ENCODE measurements at places on chromosomes 11 and 22.
A peak's percentile ranks its signal among the peaks of the same experiment; 100 is the strongest.

DNA sequence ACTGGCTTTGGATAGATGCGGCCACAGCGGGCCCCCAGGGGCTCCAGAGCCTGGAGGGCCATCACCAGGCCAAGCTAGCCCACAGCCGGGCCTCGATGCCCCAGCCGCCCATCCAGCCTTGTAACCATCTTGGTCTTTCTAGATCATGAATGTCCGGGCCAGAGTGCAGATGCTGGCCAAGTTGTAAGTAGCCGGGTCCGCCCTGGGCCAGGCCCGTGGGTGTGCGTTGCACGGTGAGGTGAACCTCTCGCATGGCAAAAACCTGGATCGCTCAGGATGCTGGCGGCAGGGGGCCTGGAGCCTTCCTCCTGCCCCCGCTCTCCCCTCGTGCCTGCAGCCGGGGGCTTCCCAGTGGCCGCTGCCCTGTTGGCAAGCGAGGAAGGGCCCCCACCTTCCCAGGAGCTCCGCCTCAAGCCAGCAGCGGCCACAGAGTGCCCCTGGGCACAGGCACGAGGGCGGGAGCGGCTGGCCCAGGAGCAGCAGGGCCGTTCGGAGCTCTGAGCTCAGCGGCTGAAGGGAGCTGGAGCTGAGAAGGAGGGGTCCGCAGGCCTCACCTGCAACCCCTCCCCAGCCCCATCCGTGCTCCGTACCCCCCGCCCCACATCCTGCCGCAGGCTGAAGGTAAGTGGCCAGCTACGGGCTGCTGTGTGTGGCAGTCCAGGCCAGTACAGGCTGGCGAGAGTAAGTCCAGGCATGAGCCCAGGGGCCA lies 10.9 kb upstream of the MRPL23 start:
- DNase-seq = no peak

GRCh38 chr11:68691402-68691784 lies 7.0 kb downstream of the GAL start:
- no peak for DNase-seq

- peak; percentile 39 for DNase-seq
These were observed 15.9 kb downstream of the CYP2D6 start for GRCh38 chr22:42114721-42115120.

DNA sequence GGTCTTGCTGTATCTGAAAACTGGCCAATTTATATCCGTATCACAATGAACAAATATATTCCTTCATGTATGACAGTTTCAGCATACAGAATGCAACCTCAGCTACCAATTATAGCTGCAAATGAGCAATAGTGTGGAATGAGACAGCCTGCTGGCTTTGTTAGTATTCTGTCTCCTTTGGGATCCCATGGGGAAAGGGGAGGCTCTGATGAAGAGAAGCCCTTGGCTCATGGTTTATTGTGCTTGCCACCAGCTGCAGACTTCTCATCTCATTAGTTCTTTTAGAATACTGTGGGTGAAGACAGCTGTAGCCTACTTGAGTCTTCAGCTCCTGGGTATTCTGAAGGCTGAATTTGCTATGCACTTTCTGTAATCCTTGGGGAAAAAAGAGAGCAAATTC lies 42.4 kb downstream of the PITPNB start:
- DNase-seq = peak; percentile 82

DNA sequence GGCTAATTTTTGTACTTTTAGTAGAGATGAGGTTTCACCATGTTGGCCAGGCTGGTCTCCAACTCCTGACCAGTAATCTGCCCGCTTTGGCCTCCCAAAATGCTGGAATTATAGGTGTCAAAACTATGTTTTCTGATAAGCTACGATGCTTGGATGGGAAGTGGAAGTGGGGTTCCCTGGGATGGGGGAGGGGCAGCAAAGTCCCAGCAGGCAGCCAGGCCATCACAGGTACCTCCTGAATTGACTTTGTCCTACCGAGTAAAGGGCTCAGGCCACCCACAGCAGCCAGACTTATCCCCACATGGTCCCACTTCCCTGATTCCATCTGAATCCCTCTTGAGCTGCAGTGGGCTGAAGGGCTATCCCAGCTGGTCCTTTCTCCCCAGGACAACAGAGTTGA lies 6.9 kb downstream of the FTH1 start:
- no peak for DNase-seq

Measured in choroid plexus epithelial cell (primary cell).